Right atrium auricular region (tissue), 2 donors: ENCODE measurements at places on chromosomes 12 and 14. TPM values are rescaled to one million over a fixed set of nuclear protein-coding genes. Genes with fewer than 3 reads are reported as not detected.

GRCh38 chr12:56599797-56600196 is 30.3 kb downstream of the BAZ2A start:
- no peak overlapping the region for H3K4me3 ChIP-seq
- H3K36me3 ChIP-seq: peaks cover 73% of the 10 kb centered on the region
- DNase-seq: no peak
- no peak overlapping the region for H3K27ac ChIP-seq

DNA sequence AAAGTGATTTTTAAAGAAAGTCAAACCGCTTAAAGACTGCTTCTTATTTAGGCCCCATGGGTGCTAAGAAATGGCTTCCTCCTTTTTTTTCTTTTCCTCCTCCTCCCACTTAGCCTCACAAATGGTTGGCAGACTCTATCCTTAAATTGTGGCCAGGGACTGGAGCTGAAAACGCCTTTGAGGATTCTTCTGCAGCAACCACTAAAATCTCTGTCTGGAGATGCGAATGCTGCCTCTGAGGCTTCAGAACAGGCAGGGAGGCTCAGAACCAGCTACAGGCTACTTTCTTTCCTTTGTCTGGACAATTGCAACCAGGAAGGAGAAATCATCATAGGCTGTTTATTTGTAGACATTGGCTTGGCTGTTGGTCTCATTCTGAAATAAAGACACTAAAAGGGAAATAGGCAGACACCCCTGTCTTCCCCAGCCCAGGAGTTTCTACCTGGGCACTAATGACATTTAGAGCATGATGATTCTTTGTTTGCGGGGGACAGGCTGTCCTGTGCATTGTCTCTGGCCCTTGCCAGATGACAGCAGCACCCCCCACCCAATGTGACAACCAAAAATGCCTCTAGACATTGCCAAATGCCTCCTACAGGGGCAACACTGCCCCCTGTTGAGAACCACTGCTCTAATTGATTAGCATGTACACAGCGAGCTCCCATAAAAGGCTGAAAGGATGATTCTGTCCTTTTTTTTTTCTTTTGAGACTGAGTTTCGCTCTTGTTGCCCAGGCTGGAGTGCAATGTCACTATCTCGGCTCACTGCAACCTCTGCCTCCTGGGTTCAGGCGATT is 50.3 kb downstream of the MAP1LC3B2 start:
- peaks cover 12% of the 10 kb centered on the region for H3K4me1 ChIP-seq
- no peaks in the 10 kb centered on the region for H3K36me3 ChIP-seq
- no peak for DNase-seq

- no peaks in the 10 kb centered on the region for H3K4me1 ChIP-seq
- no peaks in the 10 kb centered on the region for H3K27me3 ChIP-seq
- no peak for DNase-seq
- no peak overlapping the region for H3K27ac ChIP-seq
These were observed 845.7 kb upstream of the USP15 start for GRCh38 chr12:61414470-61414869.

DNA sequence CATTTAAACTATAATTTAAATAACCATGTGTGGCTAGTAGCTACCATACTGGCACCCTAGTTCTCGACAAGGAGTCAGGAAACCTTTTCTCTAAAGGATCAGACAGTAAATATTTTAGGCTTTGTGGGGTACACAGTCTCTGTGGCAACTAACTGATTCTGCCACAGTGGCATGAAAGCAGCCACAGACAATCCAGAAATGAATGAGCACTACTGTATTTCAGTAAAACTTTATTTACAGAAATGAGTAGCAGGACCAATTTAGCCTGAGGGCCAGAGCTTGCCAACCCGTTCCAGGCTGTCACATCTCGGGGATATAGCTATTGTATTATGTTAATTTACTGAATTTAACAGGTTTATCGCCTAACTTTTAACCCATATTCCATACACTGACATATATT is 278.7 kb downstream of the ITPR2 start:
- H3K4me1 ChIP-seq: no peaks in the 10 kb centered on the region
- H3K36me3 ChIP-seq: peaks cover 10% of the 10 kb centered on the region
- no peak for DNase-seq
- H3K4me3 ChIP-seq: no peak overlapping the region

The ST8SIA1 gene
- total RNA-seq: 5.0 TPM
